ENCODE measurements at places on chromosomes 4 and X. TPM values are rescaled to one million over a fixed set of nuclear protein-coding genes. Genes with fewer than 3 reads are reported as not detected.

GPRASP3 gene
- 3.6 TPM for total RNA-seq

ADGRL3 gene
- 1.1 TPM for total RNA-seq

NDST3 gene
- total RNA-seq: not detected

IL2 gene
- total RNA-seq: not detected

RBM47 gene
- 2.0 TPM for total RNA-seq

DCLK2 gene
- total RNA-seq: 10.0 TPM

YY2 gene
- 2.7 TPM for total RNA-seq

INTU gene
- 8.1 TPM for total RNA-seq

PCDH18 gene
- under 0.01 TPM for total RNA-seq

UGT2A1 gene
- total RNA-seq: not detected

TAB3 gene
- 21.1 TPM for total RNA-seq

MED14 gene
- total RNA-seq: 33.3 TPM

CENPI gene
- total RNA-seq: 3.4 TPM

GRCh38 chrX:47093248-47093647 lies 15.0 kb downstream of the RGN start:
- DNase-seq: peak; percentile 4

GRCh38 chrX:71118985-71119535 lies 664 bp downstream of the MED12 start:
- DNase-seq: no peak

GRCh38 chrX:1452516-1453394 lies at the start of gene ASMTL:
Gene ASMTL, minus strand, starts transcription at chrX:1452909. Its CDS starts 69 bp downstream, at chrX:1452840.
- DNase-seq: peak; percentile 81

GRCh38 chr4:13544606-13545393 lies 492 bp upstream of the NKX3-2 start:
- DNase-seq: no peak

DNA sequence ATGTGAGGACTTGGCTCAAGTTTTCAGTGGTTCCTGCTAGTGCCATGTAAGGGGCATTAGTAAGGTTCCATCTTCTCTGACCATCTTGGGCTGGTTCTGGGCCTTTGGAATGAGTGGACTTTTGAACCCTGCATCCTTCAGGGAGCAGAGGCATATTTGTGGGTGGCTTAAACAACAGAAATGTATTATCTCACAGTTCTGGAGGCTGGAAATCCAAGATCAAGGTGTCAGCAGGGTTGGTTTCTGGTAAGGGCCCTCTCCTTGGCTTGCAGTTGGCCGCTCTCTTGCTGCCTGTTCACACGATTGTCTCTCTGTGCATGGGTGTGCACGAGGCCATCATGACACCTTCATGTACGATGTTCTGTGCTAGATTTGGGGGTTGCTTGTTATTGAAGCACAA lies 21.3 kb downstream of the CCKAR start:
- DNase-seq: no peak

GRCh38 chr4:174449944-174450785 lies 72.1 kb downstream of the HPGD start:
- no peak for DNase-seq

DNA sequence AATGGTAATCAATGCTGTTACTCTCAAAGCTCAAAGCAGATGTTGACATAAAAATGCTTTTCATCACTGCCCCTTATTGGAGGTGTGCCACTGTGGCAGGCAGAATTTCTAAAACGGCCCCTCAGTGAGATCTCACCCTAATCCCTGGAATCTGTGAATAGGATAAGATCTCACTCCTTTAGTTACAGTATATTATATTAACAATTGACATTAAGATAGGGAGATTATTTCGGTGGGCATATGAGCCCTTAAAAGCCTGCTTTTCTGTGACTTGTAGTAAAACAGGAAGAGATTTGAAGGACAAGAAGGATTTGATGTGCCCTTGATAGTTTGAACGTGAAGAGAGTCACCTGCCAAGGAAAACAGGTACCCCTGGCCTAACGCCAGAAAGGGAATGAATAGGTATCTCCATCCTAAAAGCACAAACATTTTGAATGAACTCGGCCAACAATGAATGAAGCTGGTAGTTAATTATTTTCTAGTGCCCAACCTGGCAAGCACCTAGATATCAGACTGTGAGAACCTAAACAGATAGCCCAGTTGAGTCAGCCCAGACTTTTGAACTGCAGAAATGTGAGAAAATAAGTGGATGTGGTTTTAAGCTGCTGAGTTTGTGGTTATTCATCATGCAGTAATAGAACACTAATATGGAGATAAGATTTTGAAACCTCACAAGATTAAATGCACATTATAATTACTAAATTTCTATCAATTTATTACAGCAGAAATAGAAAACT lies 881.6 kb downstream of the PCDH18 start:
- DNase-seq: no peak

DNA sequence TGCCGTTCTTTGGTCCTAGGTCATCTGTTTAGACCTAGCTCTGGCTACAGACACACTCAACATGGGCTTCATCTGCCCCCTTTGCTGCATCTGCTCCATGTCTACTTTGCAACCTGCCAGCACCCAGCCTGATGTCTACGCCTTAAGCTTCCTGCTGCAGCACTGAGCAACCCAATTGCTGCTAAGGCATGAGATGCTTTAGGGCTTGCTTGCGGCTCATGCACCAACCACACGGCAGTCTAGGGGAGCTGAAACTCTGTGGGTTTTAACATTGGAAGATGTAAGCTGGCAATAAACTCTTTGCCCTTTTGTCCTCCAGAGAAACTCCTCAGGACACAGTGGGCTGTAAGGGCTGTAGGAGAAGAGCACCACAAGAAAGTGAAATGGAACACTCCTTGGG lies 11.7 kb upstream of the CLNK start:
- DNase-seq: no peak

- no peak for DNase-seq
Observed at GRCh38 chr4:6029254-6029653, 11.0 kb upstream of the C4orf50 start.

DNA sequence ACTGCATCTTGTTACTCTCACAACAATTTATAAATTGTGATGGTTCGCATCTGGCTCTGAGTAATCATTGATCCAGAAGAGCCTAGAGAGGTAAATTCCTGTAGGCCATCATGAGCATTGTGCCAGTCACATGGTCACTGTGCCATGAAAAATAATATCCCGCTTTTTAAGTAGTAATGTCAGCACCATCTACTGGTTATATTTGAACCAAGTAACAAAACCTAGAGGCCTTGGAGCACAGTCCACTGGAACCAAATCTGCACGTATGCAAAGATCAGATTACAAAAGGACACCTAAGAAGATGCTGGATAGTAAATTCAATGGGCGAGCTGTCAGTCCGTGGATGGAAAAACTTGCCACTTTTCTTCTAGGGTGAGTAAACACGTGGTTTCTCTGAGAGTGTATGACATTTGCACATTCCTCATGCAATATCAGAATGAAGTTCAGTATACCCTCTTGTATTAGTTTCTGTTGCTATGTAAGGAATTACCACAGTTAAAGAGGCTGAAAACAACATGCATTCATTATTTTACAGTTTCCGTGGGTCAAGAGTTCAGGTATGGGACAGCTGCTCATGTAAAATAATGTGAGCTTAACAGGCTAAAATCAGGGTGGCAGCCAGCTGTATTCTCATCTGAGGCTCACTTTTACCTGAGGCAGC lies 26.8 kb downstream of the FAM114A1 start:
- DNase-seq: no peak

DNA sequence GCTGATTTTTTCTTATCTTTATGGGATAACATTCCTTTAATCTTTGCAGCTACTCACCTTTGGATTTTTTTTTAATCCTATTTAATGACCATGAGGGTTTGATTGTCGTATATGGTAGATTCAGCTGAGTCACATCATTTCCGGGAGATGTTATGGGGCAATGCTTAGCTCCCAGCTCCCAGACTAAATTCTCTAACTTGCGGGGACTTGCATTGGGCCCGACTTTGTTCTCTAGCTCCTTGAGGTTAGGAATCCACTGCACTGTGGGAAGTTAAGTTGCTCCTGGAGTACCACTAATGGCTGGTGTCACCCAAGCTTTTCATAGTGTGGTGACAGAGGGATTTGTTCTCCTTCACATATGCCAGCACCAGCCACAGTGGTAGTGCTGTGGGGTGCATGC lies 287.4 kb downstream of the TECRL start:
- no peak for DNase-seq

DNA sequence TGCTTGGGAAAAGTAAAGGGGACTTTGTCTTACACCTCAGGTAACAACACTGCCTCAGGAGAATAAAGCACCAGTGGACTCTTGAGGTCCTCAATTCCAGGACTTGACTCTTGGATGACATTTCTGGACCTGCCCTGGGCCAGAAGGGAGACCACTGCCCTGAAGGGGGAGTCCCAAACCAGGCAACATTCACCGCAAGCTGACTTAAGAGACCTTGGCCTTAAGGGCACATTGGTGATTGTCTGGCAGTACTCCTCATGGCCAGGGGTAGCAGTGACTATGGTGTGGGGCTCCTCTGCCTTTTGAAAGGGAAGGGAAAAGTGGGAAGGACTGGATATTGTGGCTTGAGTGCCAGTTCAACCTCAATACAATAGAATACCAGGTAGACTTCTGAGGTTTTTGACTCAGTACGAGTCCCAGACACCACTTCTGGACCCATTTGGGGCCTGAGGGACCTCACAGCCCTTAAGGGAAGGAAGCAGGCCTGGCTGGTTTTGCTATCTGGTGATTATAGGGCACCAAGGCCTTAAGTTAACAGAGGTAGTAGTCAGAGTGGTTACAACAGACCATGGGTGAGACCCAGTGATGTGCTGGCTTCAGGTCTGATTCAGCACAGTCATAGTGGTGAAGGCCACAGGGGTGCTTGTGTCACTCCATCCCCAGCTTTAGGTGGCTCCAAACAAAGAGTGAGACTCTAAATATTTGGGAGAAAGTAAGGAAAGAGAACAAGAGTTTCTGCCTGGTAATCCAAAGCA lies 121.2 kb upstream of the TET2 start:
- no peak for DNase-seq

GRCh38 chrX:132634521-132634920 lies 145.7 kb upstream of the MBNL3 start:
- DNase-seq: no peak

GRCh38 chr4:184216515-184216914 lies 1.2 kb downstream of the ENPP6 start:
- DNase-seq: no peak

DNA sequence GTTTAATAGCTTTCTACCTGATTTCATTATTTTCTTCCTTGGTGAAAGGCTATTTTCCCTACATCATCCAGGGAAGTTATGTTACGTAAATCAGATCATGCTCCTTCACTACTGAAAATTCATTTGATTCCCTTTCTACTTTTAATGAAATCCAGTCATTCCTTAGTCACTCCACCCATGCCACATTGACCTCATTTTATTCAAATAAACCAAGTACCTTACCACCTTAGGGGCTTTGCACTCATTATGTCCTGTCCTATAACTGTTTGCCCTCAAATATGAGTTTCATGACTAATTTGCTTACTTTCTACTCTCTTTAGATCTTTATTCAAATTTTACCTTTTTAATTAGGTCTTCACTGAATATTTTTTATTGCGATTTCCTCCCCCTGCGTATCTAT lies 374.0 kb downstream of the GRID2 start:
- no peak for DNase-seq

GRCh38 chr4:56990109-56990905 lies 11.6 kb downstream of the POLR2B start:
- DNase-seq: no peak

GRCh38 chr4:63757929-63758328 lies 651.3 kb downstream of the TECRL start:
- no peak for DNase-seq

GRCh38 chr4:183074288-183074990 lies 24.6 kb upstream of the WWC2 start:
- DNase-seq: no peak

- no peak for DNase-seq
Observed at GRCh38 chr4:103904123-103904522, 184.3 kb upstream of the TACR3 start.

- no peak for DNase-seq
Observed at GRCh38 chr4:163269166-163269565, 63.2 kb downstream of the NPY1R start.

DNA sequence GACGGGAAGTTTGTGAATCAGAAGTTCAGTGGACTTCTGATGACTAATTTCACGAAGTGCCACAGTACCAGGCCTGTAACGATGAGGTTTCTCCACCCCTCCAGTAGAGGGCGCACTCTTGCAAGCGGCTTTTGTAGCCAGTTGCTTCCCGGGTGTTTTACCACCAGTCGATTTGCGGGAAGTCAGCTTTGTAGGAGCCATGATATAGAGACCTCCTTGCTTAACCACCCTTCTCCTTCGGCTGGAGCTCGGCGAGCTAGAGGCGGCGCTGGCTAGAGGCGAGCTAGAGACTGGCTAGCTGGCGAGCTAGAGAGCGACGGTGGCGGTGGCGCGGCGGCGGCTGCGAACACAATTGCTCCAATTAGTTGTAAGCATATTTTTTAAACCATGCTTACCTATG lies 72.0 kb downstream of the IL1RAPL1 start:
- DNase-seq: no peak

DNA sequence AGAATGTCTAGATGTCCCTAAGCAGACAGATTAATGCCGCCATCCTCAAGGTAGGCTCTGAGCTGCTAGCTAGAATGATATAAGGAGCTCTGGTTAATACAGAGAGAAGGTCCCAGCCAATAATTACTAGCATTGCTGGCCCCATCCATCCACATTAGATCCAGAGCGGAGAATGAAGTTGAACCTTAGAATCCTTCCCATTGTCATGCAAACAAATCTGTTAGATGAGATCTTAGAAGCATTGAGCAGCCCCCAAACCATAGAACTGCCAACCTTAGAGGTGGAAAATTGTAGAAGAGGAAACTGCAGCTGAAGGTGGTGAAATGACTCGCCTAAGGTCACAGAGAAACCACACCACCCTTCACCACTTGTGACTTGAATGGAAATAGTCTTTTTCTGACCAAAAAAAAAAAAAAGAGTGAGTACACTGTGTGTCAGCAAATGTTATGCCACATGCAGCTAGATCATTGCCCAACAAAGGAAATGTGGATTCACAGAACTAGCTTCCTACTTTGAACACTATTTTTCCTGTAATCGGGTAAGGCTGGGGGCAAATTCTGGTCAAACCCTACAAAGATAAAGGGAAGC lies 162.1 kb downstream of the SMIM20 start:
- DNase-seq: no peak

DNA sequence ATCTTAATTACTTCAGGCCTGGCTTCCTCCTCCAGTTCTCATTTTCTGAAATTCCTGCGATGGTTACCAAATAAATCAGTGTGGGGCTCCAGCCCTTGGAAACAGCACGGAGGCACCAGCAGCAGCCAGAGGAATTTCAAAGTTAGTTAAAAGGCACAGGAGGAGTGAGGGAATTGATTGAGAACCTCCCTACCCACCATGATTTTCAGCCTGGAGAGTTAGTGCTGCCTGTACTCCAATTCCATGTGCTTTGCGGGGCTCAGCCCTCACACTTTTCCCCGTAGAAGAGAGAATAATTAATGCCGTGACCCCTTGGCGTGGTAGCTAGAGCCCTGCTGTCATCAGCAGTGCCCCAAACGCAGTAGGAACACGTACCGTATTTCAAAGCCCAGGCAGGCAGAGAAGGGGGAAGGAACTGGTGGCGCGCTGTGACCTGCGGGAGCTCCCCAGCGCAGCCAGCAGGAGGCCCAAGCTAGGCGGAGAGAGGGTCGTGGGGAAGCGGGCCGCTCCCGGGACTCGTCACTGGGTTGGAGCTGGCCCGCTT lies 84.0 kb upstream of the IGFBP7 start:
- no peak for DNase-seq

Measured in glomerular endothelial cell (primary cell).